ENCODE measurements at places on chromosomes 2 and 18.

DNA sequence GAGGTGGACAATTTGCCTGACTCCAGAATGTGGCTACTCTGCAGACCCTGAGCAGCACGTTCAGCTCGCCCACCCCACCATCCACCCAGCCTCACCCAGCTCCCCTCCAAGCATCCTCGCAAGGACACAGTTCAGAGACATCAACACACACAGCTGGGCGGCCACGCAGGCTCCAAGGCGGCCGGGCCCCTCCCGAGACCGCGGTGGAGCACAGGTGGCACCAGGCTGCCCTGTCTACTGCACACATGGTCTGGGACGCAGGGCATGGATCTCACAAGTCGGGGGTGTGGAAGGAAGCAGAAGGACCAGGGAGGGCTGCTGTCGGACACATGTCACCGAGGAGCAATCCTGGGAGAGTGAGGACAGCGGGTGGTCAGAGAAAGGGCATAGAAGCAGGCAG lies 36.2 kb downstream of the AQP12A start:
- DNase-seq, result no peak

- peak; percentile 15 for DNase-seq
Measured at GRCh38 chr2:200258881-200259576, 47.5 kb upstream of the SPATS2L start.

DNA sequence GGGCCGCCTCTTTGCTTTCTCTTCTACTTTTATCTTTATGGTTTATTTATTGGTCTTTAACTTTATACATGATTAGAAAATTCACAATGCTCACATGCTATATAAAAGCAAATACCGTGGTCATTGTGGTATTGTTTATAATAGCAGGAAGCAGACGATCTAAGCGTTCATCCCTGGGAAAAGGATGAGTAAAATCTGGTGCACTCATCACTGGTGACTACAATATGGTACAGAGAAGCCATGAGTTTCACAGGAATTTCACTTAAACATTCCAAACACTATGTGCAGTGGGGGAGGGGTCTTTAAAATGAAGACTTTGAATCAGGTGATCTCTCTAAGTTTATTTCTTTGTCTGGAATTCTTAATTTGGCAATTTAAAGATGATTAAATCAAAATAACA lies 97.9 kb downstream of the SCN3A start:
- DNase-seq, result no peak

GRCh38 chr18:22451796-22452195 lies 34.1 kb upstream of the CTAGE1 start:
- no peak for DNase-seq

DNA sequence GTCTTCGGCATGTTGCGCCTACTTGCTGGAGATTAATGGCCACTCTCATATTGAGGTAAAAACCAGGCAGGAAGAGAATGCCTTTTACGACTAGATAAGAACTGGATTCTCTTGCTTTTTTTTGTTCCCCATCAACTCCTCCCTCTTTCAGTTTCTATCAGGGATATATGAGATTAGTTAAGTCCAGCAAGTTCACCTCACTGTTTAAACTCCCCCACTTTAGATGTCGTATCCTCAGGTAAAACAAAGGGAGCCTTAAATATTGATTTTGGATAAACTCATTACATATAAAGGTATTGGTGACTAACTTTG lies 98.4 kb downstream of the PLEKHM3 start:
- no peak for DNase-seq

DNA sequence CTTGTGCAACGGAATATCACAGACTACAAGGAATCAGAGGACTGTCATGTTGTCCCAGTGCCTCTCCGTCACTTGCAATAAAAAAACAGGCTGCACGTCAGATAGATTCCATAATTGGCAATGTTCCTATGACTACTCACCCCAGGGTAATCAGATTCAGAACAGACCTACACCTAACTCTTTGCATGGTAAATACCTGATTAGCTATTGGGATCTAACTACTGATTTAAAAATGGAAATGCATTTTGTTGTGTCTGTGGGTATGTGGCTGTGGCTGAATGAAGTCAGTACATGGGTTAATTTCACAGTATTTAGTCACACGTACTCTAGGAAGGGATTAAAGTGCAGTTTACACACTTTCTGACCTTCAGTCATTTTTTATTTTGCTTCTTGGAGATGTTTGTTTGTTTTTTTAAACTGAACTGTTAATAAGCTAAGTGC lies 91.7 kb downstream of the SCN3A start:
- no peak for DNase-seq

DNA sequence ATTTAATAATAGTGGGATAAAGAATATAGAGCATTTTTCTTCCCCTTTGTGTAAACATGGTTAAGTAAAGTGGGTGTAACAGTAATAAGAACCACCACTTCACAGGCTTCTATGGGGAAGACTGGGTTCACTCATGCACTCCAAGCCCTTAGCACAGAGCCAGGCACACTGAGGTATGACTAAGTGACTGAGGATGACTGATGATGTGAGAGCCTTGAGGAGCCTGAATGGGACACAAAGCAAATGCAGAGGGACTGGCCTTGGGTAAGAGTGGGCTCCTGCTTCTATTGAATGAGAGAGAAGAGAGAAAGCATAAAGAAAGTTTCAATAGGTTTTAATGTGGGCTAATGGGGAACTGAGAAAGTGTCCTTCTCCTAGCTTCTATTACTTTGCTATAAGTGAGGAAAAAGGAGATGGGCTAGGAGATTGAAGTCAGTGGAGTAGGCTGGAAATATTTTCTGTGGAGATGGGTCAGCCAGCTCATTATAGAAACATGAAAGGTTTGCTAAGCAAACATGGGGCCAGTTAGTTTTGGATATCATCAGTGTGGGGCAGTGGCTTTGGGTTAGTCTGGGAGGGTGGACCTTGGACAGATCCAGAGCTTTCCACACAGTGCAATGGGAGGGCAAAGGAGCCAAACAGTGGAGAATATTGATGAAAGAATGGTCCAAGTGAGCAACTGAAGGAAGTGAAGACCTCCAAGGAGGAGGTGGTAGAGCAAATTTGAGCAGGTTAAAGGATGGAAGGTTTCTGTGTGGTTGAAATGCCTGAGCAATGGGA lies 20.6 kb downstream of the IL1F10 start:
- no peak for DNase-seq

DNA sequence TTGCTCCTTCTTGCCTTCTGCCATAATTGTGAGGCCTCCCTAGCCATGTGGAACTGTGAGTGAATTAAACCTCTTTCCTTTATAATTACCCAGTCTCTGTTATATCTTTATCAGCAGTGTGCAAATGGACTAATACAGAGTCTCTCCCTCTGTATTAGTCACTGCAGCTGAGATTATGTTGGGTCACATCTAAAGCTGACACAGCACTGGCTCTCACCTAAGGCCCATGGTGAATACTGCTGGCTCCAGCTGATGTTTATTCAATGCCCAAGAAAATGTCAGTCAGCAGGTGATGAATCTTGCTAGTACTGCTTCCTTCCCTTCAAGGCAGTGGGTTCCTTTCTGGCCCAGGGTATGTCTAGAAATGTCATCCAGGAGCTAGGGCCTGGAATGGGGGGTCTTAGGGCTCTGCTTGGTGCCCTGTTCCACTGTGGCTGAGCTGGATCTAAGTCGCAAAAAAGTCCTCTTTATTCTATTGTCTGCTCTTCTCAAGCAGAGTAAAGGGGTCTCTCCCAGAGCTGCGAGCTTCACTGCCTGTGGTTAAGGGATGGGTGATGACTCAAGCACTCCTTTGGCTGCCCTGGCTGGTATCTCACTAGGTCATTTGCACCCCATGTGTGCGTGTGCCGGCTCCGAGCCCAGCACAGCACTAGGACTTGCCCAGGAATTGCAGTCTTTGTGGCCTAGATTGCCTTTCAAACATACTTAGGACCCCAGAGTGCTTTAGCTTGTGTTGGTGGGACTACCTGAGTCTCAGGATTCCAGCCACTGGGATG lies 29.9 kb downstream of the PPP1R1C start:
- DNase-seq, result peak; percentile 62

GRCh38 chr2:12199491-12200211 lies 453.2 kb downstream of the LPIN1 start:
- no peak for DNase-seq

GRCh38 chr2:133326652-133327397 lies 241.4 kb downstream of the NCKAP5 start:
- peak; percentile 50 for DNase-seq

DNA sequence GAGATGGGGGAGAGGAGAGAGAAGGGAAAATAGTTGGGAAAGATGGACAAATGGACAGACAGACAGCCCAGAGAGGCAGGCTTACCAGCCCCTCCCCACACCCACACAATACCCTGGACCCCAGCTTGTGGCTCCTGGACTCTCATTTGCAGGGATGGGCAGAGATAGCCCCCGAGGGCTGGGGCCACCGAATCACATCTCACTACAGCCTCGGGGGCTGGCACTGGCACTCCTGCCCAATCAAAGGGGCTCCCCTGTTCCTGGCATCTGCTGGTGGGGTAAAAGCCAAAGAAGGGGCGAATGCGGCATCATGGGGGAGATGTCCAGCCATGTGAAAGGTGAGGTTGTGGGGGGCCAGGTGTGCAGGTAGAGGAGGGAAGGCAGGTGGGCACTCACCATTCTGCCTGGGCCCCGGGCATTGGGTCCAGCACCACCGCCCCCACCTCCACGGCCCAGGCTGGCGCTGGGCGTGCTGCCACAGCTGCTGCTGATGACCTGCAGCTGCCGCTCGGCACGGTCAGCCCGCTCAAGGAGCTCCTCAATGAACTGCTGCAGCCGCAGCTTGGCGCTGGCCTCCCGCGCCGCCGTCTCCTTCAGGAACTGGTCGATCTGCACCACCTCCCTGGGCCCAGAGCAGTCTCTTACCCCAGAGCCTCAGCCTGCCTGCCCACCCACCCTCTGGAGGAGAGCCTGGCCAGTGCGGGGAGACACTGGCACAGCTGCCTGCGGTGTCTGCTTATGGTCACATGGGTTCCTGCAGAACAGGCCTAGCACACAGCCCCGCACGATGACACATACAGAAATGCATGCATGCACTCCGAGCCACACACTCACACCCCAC lies 18.0 kb downstream of the FBXO41 start:
- no peak for DNase-seq

GRCh38 chr2:96550787-96551604 lies 14.4 kb downstream of the ARID5A start:
- DNase-seq, result no peak

- DNase-seq, result peak; percentile 87
Measured at GRCh38 chr18:50183556-50183955, 11.4 kb downstream of the MYO5B start.

GRCh38 chr2:216516730-216517350 lies 18.2 kb downstream of the RPL37A start:
- peak; percentile 58 for DNase-seq

- peak; percentile 94 for DNase-seq
Measured at GRCh38 chr2:122194546-122194945, 439.1 kb downstream of the TSN start.

DNA sequence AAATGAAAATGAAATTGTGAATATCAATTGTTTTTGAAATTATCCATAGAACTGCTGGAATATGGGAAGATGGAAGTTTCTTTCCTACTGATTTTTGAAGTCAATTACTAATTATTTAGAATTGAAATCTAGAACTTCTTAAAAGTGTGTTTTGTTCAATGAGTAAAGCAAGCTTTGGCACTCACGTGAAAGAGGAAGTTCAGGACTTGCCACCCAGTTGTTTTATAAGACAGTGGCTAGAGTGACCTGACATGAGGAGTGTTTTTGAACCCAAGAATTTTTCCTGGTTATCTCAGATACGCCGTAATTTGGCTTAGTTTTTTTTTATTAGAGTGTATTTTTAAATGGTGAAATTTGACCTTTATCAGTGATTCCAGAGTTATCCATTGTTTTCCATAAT lies 3.5 kb downstream of the MXD1 start:
- DNase-seq, result no peak

GRCh38 chr2:111118981-111119821 lies 1.5 kb upstream of the BCL2L11 start:
- no peak for DNase-seq

GRCh38 chr18:22847392-22847791 lies 85.7 kb upstream of the RBBP8 start:
- DNase-seq, result peak; percentile 89

DNA sequence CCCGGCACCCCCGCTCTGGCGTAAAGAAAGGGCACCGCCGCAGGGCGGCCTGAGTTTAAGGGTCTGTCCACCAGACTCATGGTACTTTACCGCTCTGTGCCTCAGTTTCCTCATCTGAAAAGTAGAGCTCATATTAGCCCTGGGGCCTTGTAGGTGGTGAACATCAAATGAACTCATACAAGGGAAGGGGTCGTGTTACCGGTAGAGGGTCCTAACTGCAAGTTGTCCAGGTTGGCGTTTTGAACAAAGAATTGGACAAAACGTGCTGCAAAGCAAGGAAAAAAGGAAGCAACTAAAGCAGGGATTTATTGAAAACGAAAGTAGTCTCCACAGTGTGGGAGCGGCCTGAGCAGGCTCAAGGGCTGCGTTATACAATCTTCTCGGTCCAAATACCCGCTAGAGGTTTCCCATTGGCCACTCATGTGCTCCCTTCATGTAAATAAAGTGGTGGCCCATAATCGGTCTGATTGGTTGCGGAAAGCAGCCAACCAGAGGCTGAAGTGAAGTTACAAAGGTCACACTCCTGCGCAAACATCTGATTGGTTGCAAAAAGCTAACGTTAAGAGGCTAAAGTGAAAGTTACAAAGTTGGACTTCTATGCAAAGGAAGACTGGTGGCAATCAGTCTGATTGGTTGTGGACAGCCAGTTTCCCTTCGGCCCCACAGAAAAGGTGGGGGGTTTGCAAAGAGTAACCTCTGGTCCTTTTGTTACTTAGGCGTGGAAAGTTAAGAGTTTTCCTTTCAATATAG lies 80.7 kb upstream of the LDLRAD4 start:
- DNase-seq, result peak; percentile 44

DNA sequence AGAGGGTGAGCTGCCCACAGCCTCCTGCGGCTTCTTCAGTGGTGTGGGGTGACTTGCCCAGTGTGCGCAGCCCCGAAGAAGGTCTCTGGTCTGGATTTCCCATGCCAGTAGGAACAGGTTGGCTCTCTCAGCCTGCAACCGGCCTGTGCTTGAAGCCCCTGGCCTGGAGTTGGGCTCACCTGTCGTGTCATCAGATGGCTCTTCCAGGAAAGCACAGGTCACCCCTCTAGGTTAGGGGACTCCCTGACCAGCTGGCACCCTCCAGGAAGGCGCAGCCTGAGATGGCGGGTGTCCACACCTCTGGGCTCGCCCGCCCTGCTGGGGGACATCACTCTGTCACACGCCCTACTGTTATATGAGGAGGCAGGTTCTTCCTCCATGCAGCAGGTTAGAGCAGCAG lies 179.8 kb downstream of the SEPTIN10 start:
- no peak for DNase-seq

GRCh38 chr2:217248312-217248935 lies 388.6 kb upstream of the TNP1 start:
- peak; percentile 78 for DNase-seq

DNA sequence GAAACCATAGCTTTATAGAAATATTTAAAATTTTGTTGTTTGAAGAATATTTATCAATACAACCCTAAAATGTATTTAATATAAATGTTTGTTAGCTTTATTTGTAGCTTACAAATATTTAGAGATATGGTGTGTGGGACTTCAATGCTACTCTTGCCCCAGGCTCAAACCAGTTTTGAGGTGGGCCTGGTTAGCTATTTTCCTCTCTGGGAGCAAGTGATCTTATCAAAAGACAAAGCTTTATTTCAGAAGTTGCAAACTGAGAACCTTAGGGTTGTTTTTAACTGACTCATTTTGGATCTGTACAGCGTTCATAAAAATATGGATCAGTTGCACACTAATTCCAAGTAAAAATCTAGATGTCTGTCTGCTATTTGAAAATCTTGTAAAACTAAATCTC lies 563.6 kb upstream of the CDH2 start:
- DNase-seq, result no peak

- DNase-seq, result no peak
Measured at GRCh38 chr2:143603846-143604565, 474.8 kb downstream of the ARHGAP15 start.
